ENCODE measurements at places on chromosomes 12 and 14. TPM values are rescaled to one million over a fixed set of nuclear protein-coding genes. Genes with fewer than 3 reads are reported as not detected.
A peak's percentile ranks its signal among the peaks of the same experiment; 100 is the strongest.

DNA sequence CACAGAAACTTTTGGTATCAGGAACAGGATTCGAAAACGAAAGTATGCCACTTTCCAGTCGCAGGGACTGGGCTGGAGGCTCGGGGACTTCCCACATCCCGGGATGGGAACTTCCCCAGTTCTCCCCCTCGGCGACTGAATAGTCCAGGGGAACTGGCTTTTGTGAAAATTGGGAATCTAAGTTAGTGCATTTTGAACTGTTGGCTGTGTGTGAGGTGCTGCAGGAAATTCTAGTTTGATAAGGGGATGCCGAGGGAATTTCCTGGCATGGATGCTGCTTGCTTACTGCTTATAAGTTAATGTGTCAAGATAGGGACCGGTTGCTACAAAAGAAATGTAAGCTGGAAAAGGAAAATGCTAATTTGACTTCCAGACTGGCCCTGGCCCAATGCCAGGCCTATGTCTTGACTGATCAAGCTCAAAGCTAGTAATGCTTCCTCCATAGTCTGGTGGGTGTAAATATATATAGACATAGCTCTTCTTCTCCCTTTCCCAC is 73.4 kb upstream of the EIF5 start:
- DNase-seq, result no peak
- peaks cover 22% of the 10 kb centered on the region for H3K4me1 ChIP-seq
- peak overlapping the region; percentile 94 for H3K27ac ChIP-seq
- peaks cover 10% of the 10 kb centered on the region for H3K27me3 ChIP-seq

DNA sequence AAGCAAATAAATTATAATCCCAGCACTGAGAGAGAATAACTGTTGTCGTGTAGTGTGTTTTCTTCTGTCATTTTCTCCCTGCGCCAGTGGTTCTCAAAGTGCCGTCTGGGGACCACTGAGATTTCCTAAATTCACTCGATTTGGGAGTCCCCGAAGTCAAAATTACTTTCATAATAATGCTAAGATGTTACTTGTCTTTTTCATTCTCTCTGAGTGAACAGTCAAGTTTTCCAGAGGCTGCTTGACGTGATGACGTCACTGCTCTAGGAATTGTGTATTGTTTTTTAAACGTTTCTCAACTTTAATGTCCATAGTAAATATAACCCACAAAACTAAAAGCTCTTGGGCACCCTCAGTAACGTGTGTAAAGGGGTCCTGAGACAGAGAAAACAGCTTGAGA is 796 bp upstream of the POP5 start:
- H3K4me3 ChIP-seq, result peak overlapping the region; percentile 99
- no peak for DNase-seq
- H3K27ac ChIP-seq, result peak overlapping the region; percentile 73
- H3K36me3 ChIP-seq, result peaks cover 11% of the 10 kb centered on the region
- peaks cover 34% of the 10 kb centered on the region for H3K27me3 ChIP-seq

GRCh38 chr12:57765003-57765697 is 1.7 kb downstream of the CYP27B1 start:
- peaks cover 10% of the 10 kb centered on the region for H3K36me3 ChIP-seq
- H3K4me3 ChIP-seq, result peak overlapping the region; percentile 52
- DNase-seq, result no peak
- H3K27ac ChIP-seq, result no peak overlapping the region

DNA sequence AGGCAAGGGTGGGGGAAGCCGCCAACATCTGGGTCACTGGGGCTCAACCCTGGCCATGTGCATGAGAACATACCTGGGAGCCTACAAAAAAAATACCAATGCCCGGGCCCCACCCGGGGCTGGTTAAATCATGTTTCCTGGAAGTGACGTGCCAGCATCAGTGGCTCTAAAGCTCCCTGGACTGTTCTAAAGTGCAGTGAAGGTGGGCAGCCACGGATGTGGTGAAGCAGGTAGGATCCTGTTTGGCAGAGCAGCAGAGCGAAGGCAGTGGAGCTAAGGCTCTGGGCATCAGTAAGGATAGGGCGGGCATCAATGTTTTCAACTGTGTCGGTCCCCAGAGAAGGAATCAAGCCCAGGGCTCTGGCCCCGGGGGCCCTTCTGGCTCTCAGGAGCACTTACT is 525 bp upstream of the GPR68 start:
- no peaks in the 10 kb centered on the region for H3K36me3 ChIP-seq
- DNase-seq, result no peak
- H3K4me3 ChIP-seq, result no peak overlapping the region
- H3K27ac ChIP-seq, result no peak overlapping the region
- peaks cover 6% of the 10 kb centered on the region for H3K27me3 ChIP-seq
- H3K4me1 ChIP-seq, result peaks cover 2% of the 10 kb centered on the region

GRCh38 chr12:3141339-3142321 is 64.5 kb downstream of the TSPAN9 start:
- H3K4me1 ChIP-seq, result peaks cover 6% of the 10 kb centered on the region
- H3K27me3 ChIP-seq, result no peaks in the 10 kb centered on the region
- H3K36me3 ChIP-seq, result peaks cover 4% of the 10 kb centered on the region
- DNase-seq, result no peak
- no peak overlapping the region for H3K27ac ChIP-seq

DNA sequence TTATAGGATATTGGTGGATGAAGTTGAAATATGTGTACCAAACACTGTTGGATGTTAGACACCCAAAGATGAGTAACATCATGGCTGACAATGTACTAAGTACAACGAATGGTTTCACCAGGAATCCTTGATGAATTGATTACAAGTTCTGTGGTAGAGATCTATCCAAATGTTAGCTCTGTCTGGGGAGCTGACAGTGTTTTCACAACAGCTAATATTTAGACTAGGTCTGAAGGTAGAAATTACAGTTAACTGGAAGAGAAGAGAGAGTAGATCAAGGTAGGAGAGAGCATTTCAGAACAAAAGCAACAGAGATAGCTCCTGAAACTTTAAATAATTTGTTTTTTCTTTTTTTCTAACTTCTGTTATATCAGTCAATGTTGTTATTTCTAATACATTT is 44.9 kb downstream of the DERA start:
- peak overlapping the region; percentile 51 for H3K27ac ChIP-seq
- H3K27me3 ChIP-seq, result no peaks in the 10 kb centered on the region
- no peak overlapping the region for H3K4me3 ChIP-seq
- DNase-seq, result no peak

- peaks cover 22% of the 10 kb centered on the region for H3K4me1 ChIP-seq
- no peak overlapping the region for H3K4me3 ChIP-seq
- H3K27me3 ChIP-seq, result no peaks in the 10 kb centered on the region
- no peak for DNase-seq
- no peaks in the 10 kb centered on the region for H3K36me3 ChIP-seq
Measured at GRCh38 chr12:92945659-92946220, 16.6 kb upstream of the EEA1 start.

- no peaks in the 10 kb centered on the region for H3K27me3 ChIP-seq
- no peak overlapping the region for H3K4me3 ChIP-seq
- no peak overlapping the region for H3K27ac ChIP-seq
- H3K36me3 ChIP-seq, result no peaks in the 10 kb centered on the region
- DNase-seq, result no peak
Measured at GRCh38 chr12:75981247-75982168, 50.1 kb downstream of the PHLDA1 start.

DNA sequence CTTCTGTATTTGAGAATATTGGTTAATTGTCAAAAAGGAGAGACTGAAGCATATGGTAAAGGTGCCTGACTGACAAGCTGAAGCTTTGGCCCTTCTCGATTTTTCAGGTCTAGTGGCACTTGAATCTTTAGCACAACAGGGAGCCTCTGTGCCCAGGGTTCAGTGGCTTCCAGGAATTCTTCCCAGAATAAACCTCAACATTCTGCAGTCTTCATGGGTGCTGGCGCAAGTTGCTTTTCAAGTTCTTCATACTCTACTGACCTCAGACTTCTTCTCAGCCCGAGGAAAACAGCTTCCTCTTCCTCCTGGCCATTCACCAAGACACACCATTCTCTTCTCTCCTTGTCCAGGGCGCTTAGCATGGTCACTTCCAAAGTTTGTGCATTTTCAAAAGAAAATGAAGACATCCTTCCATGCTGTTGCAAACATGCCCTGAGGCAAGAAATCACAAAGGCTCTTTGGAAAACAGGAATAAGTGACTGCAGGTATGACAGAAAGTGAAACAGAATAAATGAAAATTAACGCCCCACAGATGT is 89.9 kb downstream of the MGST1 start:
- H3K27ac ChIP-seq, result no peak overlapping the region
- no peak for DNase-seq
- no peak overlapping the region for H3K4me3 ChIP-seq
- no peaks in the 10 kb centered on the region for H3K36me3 ChIP-seq
- no peaks in the 10 kb centered on the region for H3K4me1 ChIP-seq

DNA sequence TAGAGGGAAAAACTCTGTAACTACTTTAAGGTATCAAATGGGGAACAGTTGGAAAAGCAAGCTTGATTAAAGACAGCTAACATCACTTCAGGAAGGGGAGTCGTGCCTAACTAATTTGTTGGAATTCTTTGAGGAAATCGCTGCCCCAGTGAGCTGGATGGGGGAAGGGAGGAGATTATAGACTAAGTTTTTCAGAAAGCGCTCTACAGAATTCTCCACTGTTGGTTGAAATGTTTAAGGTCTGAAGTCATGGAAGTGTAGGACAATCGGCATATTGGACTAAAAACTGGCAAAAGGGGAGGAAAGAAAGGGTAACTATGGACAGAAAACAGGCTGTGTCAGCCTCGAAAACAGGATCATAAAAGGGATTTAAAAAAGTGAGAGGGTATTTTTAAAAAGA is 229.9 kb upstream of the HMGA2 start:
- H3K27me3 ChIP-seq, result no peaks in the 10 kb centered on the region
- H3K36me3 ChIP-seq, result no peaks in the 10 kb centered on the region
- H3K4me1 ChIP-seq, result peaks cover 58% of the 10 kb centered on the region
- peak overlapping the region; percentile 92 for H3K27ac ChIP-seq
- H3K4me3 ChIP-seq, result peak overlapping the region; percentile 20

DNA sequence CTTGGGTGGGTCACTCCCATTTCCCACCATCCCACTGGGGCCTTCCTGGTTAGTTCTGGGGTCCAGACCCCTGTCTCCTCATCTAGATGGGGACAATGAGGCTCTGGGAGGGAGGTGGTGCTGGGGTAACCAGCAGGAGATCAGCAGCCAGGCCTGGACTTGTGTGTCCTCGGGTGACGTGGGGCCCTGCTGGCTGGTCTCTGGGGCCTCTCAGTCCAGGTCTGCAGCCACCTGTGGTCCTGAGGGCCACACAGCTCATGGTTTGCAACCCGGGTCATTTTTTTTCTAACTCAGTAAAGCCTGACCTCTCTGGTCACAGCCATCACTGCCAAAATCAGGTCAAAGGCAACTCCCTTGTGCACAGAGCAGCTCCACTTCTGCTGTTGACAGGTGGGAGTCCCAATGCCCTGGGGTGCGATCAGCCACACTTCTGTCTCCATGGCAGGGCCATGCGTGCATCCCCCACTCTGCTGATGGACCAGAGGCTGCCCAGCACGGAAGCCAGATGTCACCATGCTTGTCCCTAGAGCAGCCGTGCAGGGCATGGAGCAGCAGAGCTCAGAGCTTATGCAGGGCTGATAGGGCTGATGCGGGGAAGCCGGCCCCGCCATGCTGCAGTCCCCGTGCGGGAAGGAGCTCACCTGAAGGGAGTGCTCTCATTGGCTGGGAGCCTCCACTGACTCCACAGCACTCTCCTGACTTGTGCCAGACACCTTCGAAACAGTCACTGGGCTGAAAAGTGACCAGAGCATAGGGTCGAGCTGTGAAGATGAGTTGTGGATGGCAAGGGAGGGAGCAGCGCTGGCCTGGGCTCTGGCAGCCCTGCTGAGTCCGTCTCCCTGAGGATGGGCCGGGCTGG is 250.9 kb downstream of the ADGRD1 start:
- H3K27me3 ChIP-seq, result peaks cover 16% of the 10 kb centered on the region
- no peak overlapping the region for H3K4me3 ChIP-seq
- H3K36me3 ChIP-seq, result no peaks in the 10 kb centered on the region
- no peak for DNase-seq

DNA sequence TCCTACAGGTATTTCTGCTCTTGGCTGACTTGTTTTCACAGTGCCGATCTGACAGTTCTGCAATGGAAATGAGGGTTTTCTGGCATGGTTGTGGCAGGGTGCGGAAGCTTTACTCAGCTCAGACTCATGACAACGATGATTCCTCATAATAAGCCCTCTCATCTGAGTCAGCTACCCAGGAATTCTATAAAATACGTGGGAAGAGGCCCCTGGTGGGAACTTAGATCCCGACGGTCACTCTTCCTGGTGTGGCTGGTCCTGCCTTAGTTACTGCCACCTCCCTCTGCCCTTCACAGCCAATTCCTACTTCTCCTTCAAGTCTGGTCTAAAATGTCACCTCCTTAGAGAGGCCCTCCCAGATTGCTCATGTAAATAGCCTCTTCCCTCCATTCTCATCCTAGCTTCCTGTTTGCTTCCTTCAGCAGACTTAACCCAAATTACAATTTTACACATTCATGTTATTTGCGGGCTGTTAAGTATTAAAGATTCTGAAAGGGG is 104.2 kb upstream of the MAP1LC3B2 start:
- peaks cover 29% of the 10 kb centered on the region for H3K4me1 ChIP-seq
- peak overlapping the region; percentile 39 for H3K4me3 ChIP-seq
- H3K36me3 ChIP-seq, result no peaks in the 10 kb centered on the region
- no peak for DNase-seq
- H3K27ac ChIP-seq, result peak overlapping the region; percentile 98

DNA sequence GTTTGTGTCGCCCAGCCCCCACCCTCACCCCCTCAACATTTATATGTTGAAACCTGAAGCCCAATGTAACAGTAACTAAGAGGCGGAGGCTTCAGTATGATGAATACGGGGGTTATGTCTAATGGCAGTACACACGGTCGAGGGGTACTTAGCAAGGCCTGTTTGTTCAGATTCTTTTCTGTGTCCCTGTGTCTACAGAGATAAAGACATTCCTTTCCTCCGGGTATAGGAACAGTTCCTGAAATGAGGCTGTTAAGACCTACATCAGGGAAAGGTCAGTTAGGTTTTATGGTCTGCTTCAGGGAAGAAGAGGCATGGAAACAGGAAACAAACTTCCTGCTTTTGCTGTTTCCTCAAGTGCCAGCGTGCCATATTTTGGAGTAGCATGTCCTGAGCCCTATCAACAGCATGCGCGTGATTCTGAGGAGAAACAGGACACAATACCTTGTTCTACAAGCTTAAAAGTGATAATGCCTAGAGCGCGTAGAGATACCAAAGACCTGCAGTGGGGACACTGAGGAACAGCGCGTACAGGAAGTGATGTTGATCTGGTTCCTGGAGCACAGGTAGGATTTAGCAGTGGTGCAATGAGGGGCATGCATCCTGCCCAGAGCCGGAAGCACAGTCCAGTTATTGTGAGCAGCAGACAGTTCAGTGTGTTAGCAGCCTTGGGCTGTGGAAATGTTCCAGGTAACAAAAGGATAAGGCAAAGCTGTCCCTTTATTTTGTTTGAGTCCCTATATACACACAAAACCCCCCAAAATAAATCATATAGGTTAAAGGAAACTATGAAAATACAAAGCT is 47.2 kb downstream of the FGD4 start:
- H3K36me3 ChIP-seq, result no peaks in the 10 kb centered on the region
- peaks cover 51% of the 10 kb centered on the region for H3K4me1 ChIP-seq
- H3K27ac ChIP-seq, result peak overlapping the region; percentile 98
- peak overlapping the region; percentile 16 for H3K4me3 ChIP-seq
- no peak for DNase-seq

KRT74 gene
- not detected for total RNA-seq

CIROP gene
- total RNA-seq, result not detected

NAV3 gene
- 20.2 TPM for total RNA-seq

PSMD9 gene
- total RNA-seq, result 38.6 TPM

TMPRSS12 gene
- 0.27 TPM for total RNA-seq

RND1 gene
- total RNA-seq, result 15.8 TPM

Measured in mesothelial cell of epicardium (in vitro differentiated cells).